ENCODE measurements at places on chromosomes 4 and X. TPM values are rescaled to one million over a fixed set of nuclear protein-coding genes. Genes with fewer than 3 reads are reported as not detected.

USP17L28 gene
- not detected for total RNA-seq

CCDC149 gene
- 7.3 TPM for total RNA-seq

ELF4 gene
- total RNA-seq = 24.2 TPM

GABRB1 gene
- total RNA-seq = not detected
